ENCODE measurements at places on chromosomes 12 and 14. TPM values are rescaled to one million over a fixed set of nuclear protein-coding genes. Genes with fewer than 3 reads are reported as not detected.

DNA sequence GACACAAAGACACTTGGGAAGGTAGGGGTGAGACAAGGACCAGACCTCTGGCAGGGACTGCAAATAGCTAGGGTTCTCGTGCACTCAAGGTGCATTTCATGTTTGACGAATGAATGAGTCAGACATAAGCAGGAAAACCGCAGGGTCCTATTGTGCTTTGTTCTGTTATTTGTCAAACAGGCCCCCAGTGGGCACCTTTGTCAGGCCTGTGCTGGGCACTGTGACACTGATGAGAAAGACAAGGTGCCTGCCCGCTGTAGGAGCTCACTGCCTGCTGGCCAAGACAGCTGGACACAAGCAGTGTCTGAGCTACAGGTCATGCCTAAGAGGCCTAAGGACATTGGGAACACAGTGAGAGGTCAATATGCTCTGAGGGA lies 2.3 kb downstream of the OTUB2 start:
- H3K4me1 ChIP-seq, result peaks cover 27% of the 10 kb centered on the region
- DNase-seq, result peak; percentile 59
- peak overlapping the region; percentile 55 for H3K4me3 ChIP-seq
- H3K36me3 ChIP-seq, result no peaks in the 10 kb centered on the region
- peak overlapping the region; percentile 65 for H3K27ac ChIP-seq

TTC9 gene
- 14.8 TPM for total RNA-seq

SLC35F4 gene
- not detected for total RNA-seq

- H3K27me3 ChIP-seq, result no peaks in the 10 kb centered on the region
- H3K27ac ChIP-seq, result no peak overlapping the region
- no peaks in the 10 kb centered on the region for H3K4me1 ChIP-seq
- DNase-seq, result no peak
- H3K4me3 ChIP-seq, result no peak overlapping the region
Observed at GRCh38 chr12:81274637-81275529, 197.0 kb downstream of the ACSS3 start.

DNA sequence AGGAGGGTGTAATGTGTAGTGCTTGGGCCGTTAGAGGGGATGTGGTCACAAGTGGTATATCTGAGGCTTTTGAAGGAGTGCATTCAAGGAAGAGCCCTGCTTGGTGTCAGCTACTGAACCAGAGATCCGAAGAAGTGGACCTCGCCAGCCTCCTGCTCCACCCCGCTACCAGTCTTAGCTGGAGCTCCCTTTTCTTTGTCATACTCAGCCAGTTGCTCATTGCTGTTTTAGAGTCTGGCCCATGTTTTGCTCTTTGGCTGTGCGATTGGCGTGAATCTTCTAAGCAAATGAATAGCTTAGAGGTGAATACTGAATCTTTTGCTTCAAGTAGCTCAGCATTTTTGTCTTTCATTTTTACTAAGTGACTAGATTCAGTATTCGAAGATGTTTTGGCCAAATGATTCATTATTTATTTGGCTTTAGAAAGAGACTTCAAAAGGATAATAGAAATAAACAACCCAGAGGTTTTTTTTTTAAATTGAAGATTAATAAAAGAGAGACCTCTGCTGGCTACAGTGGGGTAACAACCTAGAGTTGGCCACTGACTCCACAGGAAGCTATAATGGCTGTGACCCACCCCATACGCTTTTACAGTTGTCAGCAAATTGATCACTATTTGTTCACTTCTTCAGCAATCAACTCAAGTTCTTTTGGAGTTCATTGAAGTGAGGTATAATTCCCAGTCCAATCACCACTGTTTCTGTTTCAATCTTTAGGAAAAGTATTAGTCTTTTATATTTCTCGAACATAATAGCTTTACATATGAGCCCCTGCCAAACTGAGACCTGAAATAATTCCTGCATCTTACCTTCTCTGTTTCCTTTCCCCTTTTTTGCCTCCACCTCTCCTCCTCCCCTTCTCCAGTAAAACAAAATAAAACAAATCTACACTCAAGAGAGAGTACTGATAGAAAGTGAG lies 19.9 kb downstream of the CDKN1B start:
- H3K27me3 ChIP-seq, result no peaks in the 10 kb centered on the region
- DNase-seq, result peak; percentile 84
- H3K4me3 ChIP-seq, result peak overlapping the region; percentile 73
- H3K36me3 ChIP-seq, result peaks cover 51% of the 10 kb centered on the region

AQP2 gene
- not detected for total RNA-seq

AKAP6 gene
- 0.83 TPM for total RNA-seq

DNA sequence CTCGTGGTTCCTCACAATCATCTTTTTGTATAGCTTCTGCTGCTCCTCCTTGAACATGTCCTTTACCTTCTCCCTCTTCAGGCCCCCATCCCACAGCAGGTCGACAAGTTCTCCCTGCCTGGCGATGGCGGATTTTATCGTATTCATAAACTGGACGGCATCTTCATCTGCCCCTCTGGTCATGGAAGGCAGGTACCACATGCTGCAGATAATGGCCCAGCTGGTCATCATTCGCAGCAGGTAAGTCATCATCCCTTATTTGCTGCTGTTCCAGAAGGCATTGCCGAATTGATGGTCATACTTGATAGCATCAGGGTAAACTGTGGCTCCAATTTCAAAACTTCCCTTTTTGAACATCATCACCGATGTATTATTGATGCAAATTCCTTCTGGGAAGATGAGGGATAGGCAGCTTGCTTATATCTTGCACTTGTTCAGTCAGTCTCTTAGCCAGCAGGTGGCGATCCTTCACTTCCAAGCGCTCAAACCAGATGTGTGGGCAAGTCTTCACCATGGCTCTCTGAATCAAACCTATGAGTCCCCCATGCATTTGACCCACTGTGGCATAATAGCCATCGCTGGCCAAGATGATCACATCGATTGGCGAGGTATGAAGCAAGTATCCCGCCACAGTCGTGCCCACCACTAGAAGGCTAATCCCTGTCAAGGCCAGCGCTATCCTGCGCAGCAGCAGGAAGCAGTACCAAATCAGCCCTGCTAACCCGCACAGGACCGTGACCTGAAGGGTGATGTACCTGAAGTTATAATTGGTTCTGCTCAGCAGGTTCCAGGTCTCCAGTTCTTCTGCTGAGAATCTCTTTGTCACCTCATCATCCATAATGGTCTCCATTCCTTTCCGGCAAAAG lies 381.5 kb upstream of the STXBP6 start:
- no peak for DNase-seq
- H3K27ac ChIP-seq, result no peak overlapping the region
- H3K27me3 ChIP-seq, result no peaks in the 10 kb centered on the region
- H3K4me3 ChIP-seq, result no peak overlapping the region

- H3K27me3 ChIP-seq, result peaks cover 5% of the 10 kb centered on the region
- H3K4me1 ChIP-seq, result no peaks in the 10 kb centered on the region
Observed at GRCh38 chr12:25459541-25459951, 93.5 kb downstream of the LMNTD1 start.

DNA sequence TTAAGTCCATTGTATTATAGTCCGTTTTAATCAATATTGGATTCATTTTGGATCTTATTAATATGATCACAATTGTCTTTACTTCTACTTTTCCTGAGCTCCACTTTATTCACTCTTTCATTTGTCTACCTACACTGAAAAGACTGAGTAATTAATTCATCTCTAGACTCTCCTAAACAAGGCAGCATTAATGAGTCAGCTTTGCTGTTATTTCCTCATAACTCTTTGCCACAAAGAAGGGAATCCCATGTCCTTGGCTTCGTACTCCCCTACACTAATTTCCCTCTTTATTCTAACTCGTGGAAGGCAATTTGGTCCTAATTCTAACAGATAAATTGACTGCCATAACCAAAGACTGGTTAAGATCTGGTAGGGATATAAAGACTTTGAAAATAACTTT lies 91.9 kb downstream of the ARMH4 start:
- no peaks in the 10 kb centered on the region for H3K4me1 ChIP-seq
- H3K27ac ChIP-seq, result no peak overlapping the region
- H3K4me3 ChIP-seq, result no peak overlapping the region
- H3K36me3 ChIP-seq, result no peaks in the 10 kb centered on the region
- no peak for DNase-seq
- H3K27me3 ChIP-seq, result peaks cover 10% of the 10 kb centered on the region

DNA sequence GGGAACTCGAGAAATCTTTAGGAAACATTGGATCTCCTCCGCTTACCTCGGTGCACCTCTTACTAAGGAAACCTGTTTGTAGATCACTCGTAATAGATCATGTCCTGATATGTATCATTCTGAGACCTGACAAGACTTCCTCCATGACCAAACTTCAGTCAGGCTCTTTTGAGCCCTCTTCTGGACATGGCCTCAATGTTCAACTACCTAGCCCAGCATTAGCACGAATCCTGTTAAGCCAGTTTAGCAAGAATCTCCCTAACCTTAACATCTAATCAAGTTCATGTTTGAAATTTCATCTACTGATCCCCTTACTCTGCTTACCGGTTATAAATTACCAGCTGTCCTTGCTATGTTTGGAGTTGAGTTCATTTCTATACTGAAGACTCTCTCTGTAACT lies 713.9 kb upstream of the USP15 start:
- no peak overlapping the region for H3K27ac ChIP-seq
- no peak for DNase-seq
- H3K27me3 ChIP-seq, result no peaks in the 10 kb centered on the region
- no peaks in the 10 kb centered on the region for H3K4me1 ChIP-seq
- H3K4me3 ChIP-seq, result no peak overlapping the region

PIGH gene
- total RNA-seq, result 17.5 TPM

DNA sequence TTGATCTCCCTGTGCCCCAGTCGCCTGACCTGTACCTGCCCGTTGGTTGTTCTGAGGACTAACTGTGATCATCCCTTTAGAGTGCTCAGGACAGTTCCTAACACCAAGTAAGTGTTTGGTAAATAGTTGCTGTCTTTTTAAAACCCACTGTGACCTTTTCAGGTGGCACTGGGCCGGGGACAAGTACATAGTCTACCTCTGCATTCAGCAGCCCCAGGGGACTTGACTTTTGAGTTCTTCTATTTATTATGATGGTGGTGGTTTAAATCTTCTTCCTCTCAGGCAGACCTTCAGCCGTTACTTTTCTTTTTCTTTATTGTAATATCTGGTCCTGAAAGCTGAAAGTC lies 38.8 kb downstream of the EVL start:
- H3K4me1 ChIP-seq, result peaks cover 96% of the 10 kb centered on the region
- DNase-seq, result no peak
- peak overlapping the region; percentile 53 for H3K4me3 ChIP-seq
- no peaks in the 10 kb centered on the region for H3K27me3 ChIP-seq
- H3K27ac ChIP-seq, result peak overlapping the region; percentile 76

DNA sequence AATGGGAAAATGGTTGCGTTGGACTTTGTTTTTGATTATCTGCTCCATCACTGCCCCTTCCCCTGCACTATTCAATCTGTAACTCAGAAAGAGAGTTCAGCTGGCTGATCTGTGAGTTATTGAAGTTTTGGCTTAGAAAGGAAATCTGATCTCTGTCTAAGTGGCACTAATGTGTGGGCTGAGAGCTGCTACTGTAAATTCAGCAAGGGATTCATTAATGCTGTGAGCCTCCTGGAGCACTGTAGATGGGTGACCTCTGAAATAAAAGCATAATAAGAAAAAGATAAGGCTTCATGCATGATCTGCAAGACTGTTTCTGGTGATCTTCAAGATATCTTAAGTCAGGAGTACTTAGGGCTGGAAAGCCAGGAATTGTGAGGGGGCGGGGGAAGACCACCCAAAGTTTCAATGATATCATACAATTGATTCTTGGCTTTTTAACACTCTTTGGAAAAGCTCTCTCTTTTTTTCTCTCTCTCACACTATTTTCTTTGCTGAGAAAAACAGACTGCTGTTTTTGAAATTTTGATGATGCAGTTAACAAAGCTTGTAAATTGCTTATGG lies 101.1 kb downstream of the C12orf75 start:
- H3K27me3 ChIP-seq, result peaks cover 33% of the 10 kb centered on the region
- no peaks in the 10 kb centered on the region for H3K36me3 ChIP-seq
- peaks cover 2% of the 10 kb centered on the region for H3K4me1 ChIP-seq
- no peak overlapping the region for H3K4me3 ChIP-seq

DNA sequence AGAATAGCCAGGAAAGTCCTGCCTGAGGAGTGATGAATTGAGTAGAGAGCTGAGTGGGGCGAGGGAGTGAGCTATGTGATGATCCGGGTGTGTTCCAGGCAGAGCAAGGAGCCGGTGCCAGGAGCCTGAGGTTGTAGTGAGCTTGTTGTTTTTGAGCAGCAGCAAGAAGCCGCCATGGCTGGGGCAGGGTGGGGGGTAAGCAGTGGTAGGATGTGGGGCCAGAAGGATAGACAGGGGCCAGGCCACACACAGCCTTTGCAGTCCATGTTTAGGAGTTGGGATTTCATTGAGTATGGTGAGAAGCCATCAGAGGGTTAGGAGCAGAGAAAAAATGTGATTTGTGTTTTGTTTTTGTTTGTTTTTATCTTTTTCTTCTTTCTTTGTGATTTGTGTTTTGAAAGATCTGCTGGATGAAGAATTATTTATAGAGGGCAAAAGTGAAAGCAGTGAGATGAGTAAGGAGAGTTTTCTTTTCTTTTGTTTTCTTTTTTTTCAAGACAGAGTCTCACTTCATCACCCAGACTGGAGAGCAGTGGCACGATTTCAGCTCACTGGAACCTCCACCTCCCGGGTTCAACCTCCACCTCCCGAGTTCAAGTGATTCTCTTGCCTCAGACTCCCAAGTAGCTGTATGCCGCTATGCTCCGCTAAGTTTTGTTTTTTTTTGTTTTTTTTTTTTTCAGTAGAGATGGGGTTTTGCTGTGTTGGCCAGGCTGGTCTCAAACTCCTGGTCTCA lies 92.3 kb upstream of the BCAT1 start:
- H3K4me3 ChIP-seq, result no peak overlapping the region
- no peak overlapping the region for H3K27ac ChIP-seq
- peaks cover 4% of the 10 kb centered on the region for H3K36me3 ChIP-seq
- H3K27me3 ChIP-seq, result peaks cover 7% of the 10 kb centered on the region
- H3K4me1 ChIP-seq, result peaks cover 7% of the 10 kb centered on the region

- H3K27me3 ChIP-seq, result peaks cover 22% of the 10 kb centered on the region
- H3K36me3 ChIP-seq, result no peaks in the 10 kb centered on the region
- H3K4me1 ChIP-seq, result no peaks in the 10 kb centered on the region
- peak; percentile 41 for DNase-seq
- H3K4me3 ChIP-seq, result no peak overlapping the region
Observed at GRCh38 chr12:7374423-7375144, 69.4 kb downstream of the CD163L1 start.

GRCh38 chr12:52045794-52046199 lies 5.4 kb upstream of the NR4A1 start:
- no peak for DNase-seq
- H3K27ac ChIP-seq, result peak overlapping the region; percentile 74
- peaks cover 61% of the 10 kb centered on the region for H3K4me1 ChIP-seq
- H3K27me3 ChIP-seq, result no peaks in the 10 kb centered on the region
- H3K36me3 ChIP-seq, result no peaks in the 10 kb centered on the region

- no peaks in the 10 kb centered on the region for H3K4me1 ChIP-seq
- H3K36me3 ChIP-seq, result no peaks in the 10 kb centered on the region
- DNase-seq, result no peak
- H3K4me3 ChIP-seq, result no peak overlapping the region
- no peak overlapping the region for H3K27ac ChIP-seq
Observed at GRCh38 chr14:56247495-56248200, 129.4 kb downstream of the PELI2 start.

P2RX7 gene
- total RNA-seq, result 9.7 TPM

PLD4 gene
- total RNA-seq, result not detected

LAG3 gene
- total RNA-seq, result 43.0 TPM

INSM2 gene
- total RNA-seq, result not detected

AJUBA gene
- 0.74 TPM for total RNA-seq
